ENCODE measurements at places on chromosomes 4 and X. TPM values are rescaled to one million over a fixed set of nuclear protein-coding genes. Genes with fewer than 3 reads are reported as not detected.

DNA sequence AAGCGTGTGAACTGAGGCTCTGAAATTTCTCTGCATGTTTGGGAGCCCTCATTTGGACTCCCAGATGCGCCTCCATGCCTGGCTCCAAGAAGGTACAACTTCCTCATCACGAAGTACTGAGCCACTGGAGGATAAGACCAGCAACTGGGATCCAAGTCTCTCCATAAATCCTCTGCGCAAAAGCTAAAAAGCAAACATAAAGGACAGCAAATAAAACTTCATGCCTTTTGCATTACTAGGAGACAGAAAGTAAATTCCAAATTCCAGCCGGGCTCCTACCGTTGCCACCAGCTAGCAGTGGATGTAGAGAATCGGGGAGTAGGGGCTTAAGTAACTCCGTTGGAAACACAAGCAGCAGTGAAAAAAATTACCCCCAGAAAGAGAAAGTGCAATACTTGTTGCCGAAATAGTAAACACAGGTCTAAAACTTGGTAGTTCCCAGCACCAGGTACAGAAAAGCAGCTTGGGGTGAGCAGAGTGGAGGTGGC lies 477.1 kb upstream of the TENM3 start:
- no peak for DNase-seq

DNA sequence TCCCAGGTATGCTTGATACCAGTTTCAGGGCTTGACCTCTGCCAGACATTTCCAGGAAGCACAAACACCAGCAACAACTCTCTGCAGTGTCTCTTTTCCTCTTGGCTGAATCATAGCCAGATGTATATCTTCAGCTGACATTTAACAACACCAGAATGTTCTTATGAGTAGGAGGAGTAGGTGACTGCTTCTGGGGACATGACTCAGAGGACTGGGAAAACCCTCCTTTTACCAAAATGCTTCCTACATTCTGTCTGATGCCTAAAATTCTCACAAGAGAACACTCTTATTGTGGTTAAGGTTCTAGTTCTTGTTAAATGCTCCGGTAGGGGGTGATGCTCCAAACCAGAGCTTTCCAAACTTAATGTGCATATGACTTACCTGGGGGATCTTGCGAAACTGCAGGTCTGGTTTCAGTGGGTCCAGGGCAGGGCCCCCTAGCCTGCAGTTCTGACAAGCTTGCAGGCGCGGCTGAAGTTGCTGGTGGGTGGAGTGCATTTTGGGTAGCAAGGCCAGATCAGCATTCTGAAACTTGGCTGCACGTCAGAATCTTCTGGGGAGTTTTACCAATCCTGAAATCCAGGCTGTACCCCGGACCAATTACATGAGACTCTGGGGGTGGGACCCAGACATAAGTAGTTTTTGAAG lies 329.3 kb upstream of the RPS6KA3 start:
- no peak for DNase-seq

DNA sequence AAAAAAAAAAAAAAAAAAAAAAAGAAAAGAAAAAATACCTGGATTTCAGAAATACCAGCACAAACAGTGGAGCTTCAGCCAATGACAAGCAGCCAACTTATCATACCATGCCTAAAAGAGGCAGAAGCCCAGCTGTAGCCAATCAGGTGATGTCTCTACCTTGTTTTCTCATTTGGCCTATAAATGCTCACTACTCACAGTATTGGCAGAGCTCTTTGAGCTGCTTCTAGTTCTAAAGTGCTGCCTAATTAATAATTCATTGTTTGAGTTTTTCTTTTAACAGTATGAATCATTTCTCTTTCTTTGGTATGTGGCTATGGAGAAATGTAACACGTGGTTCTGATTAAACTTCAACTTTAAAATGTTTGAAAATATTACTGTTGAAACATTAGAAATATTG lies 188.8 kb upstream of the TECRL start:
- DNase-seq, result no peak

DNA sequence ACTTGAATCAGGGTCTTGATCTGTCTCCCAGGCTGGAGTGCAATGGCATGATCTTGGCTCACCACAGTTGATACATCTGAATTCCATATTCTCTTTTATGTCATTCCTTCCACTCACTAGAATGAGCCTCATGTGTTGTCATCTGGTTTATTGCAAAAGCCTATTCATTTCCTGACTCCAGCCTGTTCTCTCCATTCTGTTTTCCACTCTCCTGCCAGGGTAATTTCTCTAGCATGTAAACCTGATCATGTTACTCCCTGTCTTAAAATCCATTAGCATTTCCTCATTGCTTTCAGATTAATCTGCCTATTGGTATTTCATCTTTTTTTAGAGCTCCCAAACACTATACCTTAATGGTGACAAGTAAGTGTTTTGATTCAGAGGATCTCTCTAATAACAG lies 4.3 kb upstream of the DDX60L start:
- DNase-seq, result no peak

DNA sequence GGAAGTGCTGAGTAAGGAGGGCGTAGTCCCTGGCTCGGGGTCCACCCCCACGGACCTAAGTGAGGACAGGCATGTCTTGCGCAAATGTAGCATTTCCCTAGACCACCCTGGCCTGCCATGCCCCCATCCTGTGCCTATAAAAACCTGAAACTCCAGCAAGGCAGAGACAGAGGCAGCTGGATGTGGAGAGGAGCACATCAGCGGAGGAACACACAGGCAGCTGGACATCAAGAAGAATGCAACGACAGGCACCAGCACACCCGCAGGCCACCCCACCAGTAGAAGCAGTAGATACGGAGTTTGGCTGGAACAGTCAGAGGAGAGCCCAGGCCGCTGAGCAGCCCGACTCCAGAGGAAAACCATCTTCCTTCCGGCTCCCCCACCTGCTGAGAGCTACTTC lies 345.9 kb downstream of the FSTL5 start:
- DNase-seq, result no peak

- DNase-seq, result no peak
Observed at GRCh38 chr4:6177587-6178197, 22.7 kb downstream of the JAKMIP1 start.

The TMPRSS11B gene
- polyA plus RNA-seq, result 0.17 TPM

The MAGEC2 gene
- polyA plus RNA-seq, result not detected

The RXFP1 gene
- 0.44 TPM for polyA plus RNA-seq

Data from left renal cortex interstitium (tissue), 4 donors.